Aorta (tissue), 5 donors: ENCODE measurements at places on chromosomes 5 and 9. TPM values are rescaled to one million over a fixed set of nuclear protein-coding genes. Genes with fewer than 3 reads are reported as not detected.

The AGXT2 gene
- not detected for total RNA-seq

The HTR4 gene
- not detected for total RNA-seq

The OGN gene
- total RNA-seq, result 175 TPM

The RALGPS1 gene
- total RNA-seq, result 10.6 TPM

The TAS2R1 gene
- not detected for total RNA-seq

DNA sequence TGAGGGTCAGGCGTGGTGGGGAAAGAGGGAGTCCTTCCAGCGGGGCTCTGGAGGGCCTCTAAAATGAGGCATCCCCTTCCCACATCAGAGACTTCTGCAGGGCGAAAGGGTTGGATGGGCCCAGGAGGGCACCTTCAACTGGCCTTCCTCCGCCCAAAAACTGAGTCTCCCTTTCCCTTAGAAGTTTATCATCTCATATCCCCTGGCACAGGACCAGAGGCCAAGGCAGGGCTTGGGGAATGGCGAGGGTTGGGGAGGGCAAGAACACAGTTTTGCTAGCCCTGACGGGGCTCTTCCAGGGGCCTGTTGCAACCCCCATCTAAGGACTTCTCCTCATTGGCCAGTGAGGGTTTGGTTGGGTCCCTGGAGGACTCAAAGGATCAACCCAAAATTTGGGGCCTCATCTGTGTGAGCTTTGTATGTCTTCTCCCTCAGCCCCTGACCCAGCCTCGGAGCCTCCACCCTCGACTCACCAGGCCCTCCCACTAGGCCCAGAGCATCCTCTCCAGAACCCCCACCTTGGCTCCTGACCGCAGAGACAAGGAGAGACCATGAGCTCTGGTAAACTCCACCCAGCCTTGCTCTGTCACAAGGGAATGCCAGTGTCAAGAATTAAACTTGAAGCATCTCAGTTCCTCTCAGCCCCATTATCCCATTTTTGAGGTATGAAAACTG, 24.1 kb downstream of the AQP7 start:
- H3K4me3 ChIP-seq, result no peak overlapping the region
- no peaks in the 10 kb centered on the region for H3K27me3 ChIP-seq
- H3K27ac ChIP-seq, result no peak overlapping the region
- DNase-seq, result no peak
- H3K4me1 ChIP-seq, result no peaks in the 10 kb centered on the region

GRCh38 chr5:6096101-6096500, 282.2 kb downstream of the MED10 start:
- no peak overlapping the region for H3K4me3 ChIP-seq
- H3K27me3 ChIP-seq, result no peaks in the 10 kb centered on the region
- no peak for DNase-seq
- H3K4me1 ChIP-seq, result no peaks in the 10 kb centered on the region
- no peaks in the 10 kb centered on the region for H3K36me3 ChIP-seq
- H3K27ac ChIP-seq, result no peak overlapping the region

GRCh38 chr9:76558465-76558864, 99.5 kb downstream of the GCNT1 start:
- H3K27me3 ChIP-seq, result no peaks in the 10 kb centered on the region
- H3K4me3 ChIP-seq, result no peak overlapping the region
- H3K36me3 ChIP-seq, result no peaks in the 10 kb centered on the region
- H3K27ac ChIP-seq, result no peak overlapping the region

GRCh38 chr5:95410279-95410678, 19.1 kb downstream of the FAM81B start:
- H3K4me3 ChIP-seq, result no peak overlapping the region
- H3K4me1 ChIP-seq, result no peaks in the 10 kb centered on the region
- no peak for DNase-seq
- H3K36me3 ChIP-seq, result no peaks in the 10 kb centered on the region

DNA sequence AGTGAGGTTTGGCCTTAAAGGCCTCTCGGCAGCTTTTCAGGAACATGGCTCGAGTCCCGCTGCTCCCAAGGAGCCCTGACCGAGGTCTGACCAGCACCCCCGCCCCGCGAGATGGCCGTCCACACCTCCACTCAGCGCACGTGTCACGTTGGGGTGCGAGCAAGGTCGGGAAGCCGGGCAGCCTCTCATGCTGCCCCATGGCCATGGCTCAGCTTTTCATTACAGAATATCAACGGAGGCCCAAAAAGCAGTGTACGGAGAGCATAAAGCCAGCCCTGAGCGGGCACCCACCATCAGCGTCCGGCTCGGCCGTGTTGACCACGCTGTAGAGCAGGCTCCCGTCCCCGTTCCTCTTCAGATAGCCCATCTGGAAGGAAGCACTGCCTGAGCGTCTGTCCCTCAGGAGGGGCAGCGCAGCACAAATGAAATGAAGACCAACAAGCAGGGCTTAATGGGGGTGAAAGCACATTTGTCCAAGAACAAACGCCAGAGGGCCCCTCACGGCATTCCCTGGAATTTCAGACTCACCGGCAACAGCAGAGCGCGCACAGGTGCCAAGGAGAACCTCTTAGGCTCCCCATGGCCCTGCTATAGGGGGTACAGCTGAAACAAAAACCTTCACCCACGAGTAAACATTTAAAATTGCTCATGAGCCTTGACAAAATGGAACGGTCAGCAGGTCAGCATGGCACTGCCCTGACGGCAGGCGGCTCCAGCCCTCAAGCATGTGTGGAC, 11.6 kb downstream of the BRD9 start:
- H3K36me3 ChIP-seq, result no peaks in the 10 kb centered on the region
- no peaks in the 10 kb centered on the region for H3K4me1 ChIP-seq
- H3K27me3 ChIP-seq, result no peaks in the 10 kb centered on the region
- H3K27ac ChIP-seq, result no peak overlapping the region

GRCh38 chr5:88732862-88733261, 150.1 kb downstream of the MEF2C start:
- H3K36me3 ChIP-seq, result no peaks in the 10 kb centered on the region
- DNase-seq, result no peak
- H3K27me3 ChIP-seq, result no peaks in the 10 kb centered on the region
- peaks cover 9% of the 10 kb centered on the region for H3K4me1 ChIP-seq
- no peak overlapping the region for H3K4me3 ChIP-seq

- no peaks in the 10 kb centered on the region for H3K27me3 ChIP-seq
- no peaks in the 10 kb centered on the region for H3K36me3 ChIP-seq
- H3K4me1 ChIP-seq, result no peaks in the 10 kb centered on the region
- DNase-seq, result no peak
Measured at GRCh38 chr5:115186794-115187193, 17.1 kb upstream of the TRIM36 start.

DNA sequence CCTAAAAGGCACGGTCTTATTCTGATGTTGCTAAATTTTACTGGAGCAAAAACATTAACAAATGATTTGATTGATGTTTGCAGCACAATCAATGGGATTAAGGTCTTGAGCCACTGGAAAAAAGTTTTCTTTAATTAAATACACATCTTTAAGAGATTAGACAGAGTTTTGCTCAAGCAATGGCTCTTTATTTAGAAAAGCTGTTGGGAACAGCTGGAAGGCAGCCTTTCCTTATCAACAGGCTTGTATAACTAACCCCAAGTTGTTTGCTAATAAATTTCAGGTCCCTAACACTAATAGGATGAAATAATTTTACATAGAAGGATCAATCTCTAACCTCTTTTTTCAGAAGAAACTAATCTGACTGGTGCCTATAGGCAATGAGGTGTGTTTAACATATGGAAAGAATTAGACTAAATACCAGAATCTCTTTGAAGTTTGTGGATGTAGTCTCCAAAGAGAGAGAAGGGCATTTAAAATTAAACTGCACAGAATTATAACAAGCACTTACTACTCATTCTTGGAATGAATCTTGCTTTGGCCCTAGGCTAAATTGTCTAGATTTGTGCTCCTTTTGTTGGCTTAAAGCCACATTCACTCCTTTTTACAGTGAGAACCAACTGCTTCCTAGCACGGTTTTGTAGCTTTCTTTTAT, 67.3 kb upstream of the TNFAIP8 start:
- no peak for DNase-seq
- H3K4me3 ChIP-seq, result no peak overlapping the region
- H3K4me1 ChIP-seq, result peaks cover 4% of the 10 kb centered on the region
- H3K27ac ChIP-seq, result no peak overlapping the region
- no peaks in the 10 kb centered on the region for H3K27me3 ChIP-seq
- no peaks in the 10 kb centered on the region for H3K36me3 ChIP-seq

GRCh38 chr5:92180391-92180790, 797.3 kb upstream of the ARRDC3 start:
- no peak overlapping the region for H3K27ac ChIP-seq
- DNase-seq, result no peak
- H3K4me1 ChIP-seq, result no peaks in the 10 kb centered on the region
- H3K36me3 ChIP-seq, result no peaks in the 10 kb centered on the region

- peak overlapping the region; percentile 55 for H3K27ac ChIP-seq
- H3K4me1 ChIP-seq, result no peaks in the 10 kb centered on the region
- no peaks in the 10 kb centered on the region for H3K27me3 ChIP-seq
- H3K4me3 ChIP-seq, result no peak overlapping the region
Measured at GRCh38 chr5:140251527-140251973, 51.4 kb downstream of the PFDN1 start.

GRCh38 chr5:82786748-82787147, 290.4 kb downstream of the TMEM167A start:
- H3K4me3 ChIP-seq, result no peak overlapping the region
- no peak overlapping the region for H3K27ac ChIP-seq
- no peaks in the 10 kb centered on the region for H3K4me1 ChIP-seq
- H3K27me3 ChIP-seq, result no peaks in the 10 kb centered on the region

DNA sequence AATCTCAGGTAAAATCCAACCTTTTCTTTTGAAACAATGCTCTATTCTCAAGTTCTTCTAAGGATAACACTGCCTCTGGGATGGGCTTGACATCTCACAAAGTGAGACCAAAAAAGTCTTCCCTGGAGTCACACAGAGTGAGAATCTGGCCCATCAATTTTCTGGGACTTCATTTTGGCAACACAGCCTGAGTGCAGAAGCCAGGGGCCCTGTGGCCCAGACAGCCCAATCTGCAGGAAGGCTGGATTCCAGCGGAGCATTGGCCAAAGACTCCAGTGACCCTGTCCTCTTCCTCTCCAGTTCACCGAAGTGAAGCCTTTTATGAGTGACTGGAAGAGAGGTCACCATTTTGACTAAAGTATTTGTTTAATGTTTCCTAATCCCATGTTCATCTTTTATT, 105.1 kb downstream of the PLK2 start:
- DNase-seq, result no peak
- H3K27me3 ChIP-seq, result no peaks in the 10 kb centered on the region
- H3K27ac ChIP-seq, result no peak overlapping the region
- peaks cover 2% of the 10 kb centered on the region for H3K36me3 ChIP-seq

DNA sequence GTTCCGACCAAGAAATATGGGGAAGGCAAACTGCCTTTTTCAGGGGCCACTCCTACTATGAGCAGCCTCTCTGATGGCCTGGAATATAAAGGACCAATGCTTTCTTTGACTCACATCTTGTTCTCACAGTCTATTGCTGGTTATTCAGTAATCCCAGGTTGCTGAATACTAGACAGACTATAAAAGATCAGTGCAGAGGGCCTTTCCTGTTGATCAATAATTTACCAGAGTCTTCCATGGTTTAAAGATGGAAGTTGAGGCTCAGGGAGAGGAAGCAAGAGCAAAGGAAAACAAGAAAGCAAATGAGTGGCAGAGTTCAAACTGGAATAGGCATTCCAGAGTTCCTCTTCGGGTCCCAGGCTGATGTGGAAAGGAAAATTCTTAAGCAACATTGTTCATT, 62.9 kb downstream of the FBXO38 start:
- no peak for DNase-seq
- no peaks in the 10 kb centered on the region for H3K4me1 ChIP-seq
- H3K36me3 ChIP-seq, result no peaks in the 10 kb centered on the region
- no peak overlapping the region for H3K4me3 ChIP-seq
